Mucosa of gallbladder (tissue), 1 donor: ENCODE measurements at places on chromosomes 3 and 15. TPM values are rescaled to one million over a fixed set of nuclear protein-coding genes. Genes with fewer than 3 reads are reported as not detected.

FBXW12 gene
- total RNA-seq = not detected

CSPG5 gene
- total RNA-seq = 0.58 TPM

TIGIT gene
- total RNA-seq = 0.40 TPM

GOLGA8T gene
- 0.66 TPM for total RNA-seq

TJP1 gene
- total RNA-seq = 105 TPM

C2CD4A gene
- total RNA-seq = 0.17 TPM

CACNA2D3 gene
- 4.7 TPM for total RNA-seq

MAP1A gene
- 22.5 TPM for total RNA-seq

PYGO1 gene
- total RNA-seq = 7.7 TPM

PSMA4 gene
- total RNA-seq = 106 TPM

RBP2 gene
- total RNA-seq = 12.2 TPM

SLC12A1 gene
- not detected for total RNA-seq

CCDC191 gene
- total RNA-seq = 7.2 TPM

PRSS50 gene
- total RNA-seq = 0.17 TPM

CHL1 gene
- total RNA-seq = 17.9 TPM

IL17RD gene
- total RNA-seq = 11.7 TPM

MUC20 gene
- total RNA-seq = 198 TPM

KLHL6 gene
- total RNA-seq = 3.7 TPM

GP5 gene
- 0.17 TPM for total RNA-seq

DOCK3 gene
- total RNA-seq = 1.3 TPM

SIDT1 gene
- total RNA-seq = 16.8 TPM

ACTC1 gene
- total RNA-seq = 40.5 TPM

LTF gene
- 0.83 TPM for total RNA-seq

ADGRG7 gene
- 2.0 TPM for total RNA-seq

TRH gene
- total RNA-seq = not detected

SAMMSON gene
- not detected for total RNA-seq

C3orf70 gene
- total RNA-seq = 20.0 TPM

CYP1A1 gene
- 13.8 TPM for total RNA-seq

IMPG2 gene
- total RNA-seq = 0.29 TPM

PP2D1 gene
- total RNA-seq = not detected

ZNF80 gene
- total RNA-seq = 0.17 TPM

PAK6 gene
- 7.9 TPM for total RNA-seq

HIGD2B gene
- not detected for total RNA-seq

CLDN1 gene
- total RNA-seq = 38.2 TPM

KLHL40 gene
- not detected for total RNA-seq

CLDN18 gene
- total RNA-seq = 6.7 TPM

TEX55 gene
- not detected for total RNA-seq

IQCH gene
- total RNA-seq = 2.1 TPM

IL5RA gene
- total RNA-seq = 0.60 TPM

HDC gene
- 11.7 TPM for total RNA-seq

THPO gene
- 0.29 TPM for total RNA-seq

SACM1L gene
- 51.8 TPM for total RNA-seq

SEMA6D gene
- 9.8 TPM for total RNA-seq
